ENCODE measurements at places on chromosomes 5 and 9.
A peak's percentile ranks its signal among the peaks of the same experiment; 100 is the strongest.

DNA sequence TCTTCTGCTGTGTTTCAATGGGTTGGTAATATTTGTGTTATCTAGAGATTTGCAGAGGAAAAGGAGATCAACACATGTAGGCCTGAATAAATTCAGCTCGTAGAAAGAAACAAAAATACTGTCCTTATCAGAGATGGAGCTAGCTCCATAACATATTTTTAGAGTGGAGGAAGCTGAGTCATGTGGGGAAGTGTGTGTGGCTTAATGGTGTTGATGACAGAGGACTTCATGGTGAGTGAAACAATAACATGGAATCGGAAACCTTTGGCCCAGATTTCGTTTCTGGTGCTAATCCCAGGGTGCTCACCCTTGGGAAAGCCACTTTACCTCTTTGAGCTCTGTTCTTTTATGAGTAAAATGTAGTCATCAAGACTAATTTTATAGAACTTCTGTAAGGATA, 825.0 kb downstream of the TLR4 start:
- peak; percentile 21 for DNase-seq

DNA sequence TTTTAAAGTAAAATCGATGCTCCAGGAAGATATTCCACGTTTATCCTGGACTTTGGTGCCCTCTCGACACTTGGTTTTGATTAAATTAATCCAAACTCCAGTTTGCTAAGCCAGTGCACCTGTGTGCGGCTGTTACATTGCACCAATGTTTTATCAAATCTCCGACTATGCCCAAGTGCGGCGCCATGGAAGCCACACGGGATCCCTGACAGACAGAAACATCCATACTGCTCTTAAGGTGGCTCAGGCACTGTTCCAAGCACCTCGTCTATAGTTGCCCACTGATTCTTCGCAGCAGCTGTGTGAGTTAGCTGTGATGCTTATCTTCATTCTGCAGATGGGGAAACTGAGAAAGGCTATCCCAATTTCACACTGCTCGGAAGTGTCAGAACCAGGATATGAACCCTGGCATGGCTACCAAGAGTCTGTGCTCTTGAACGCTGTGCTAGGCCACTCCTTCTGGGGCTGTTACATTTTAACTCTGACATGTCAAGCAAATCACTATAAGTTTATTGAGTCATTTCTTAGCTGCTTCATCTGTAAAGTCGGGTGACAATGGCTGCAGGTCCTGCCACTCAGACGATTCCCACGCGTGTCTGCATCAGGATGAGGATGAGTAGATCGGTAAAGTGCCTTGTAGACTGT, 113.0 kb downstream of the ADAMTS2 start:
- DNase-seq = no peak

DNA sequence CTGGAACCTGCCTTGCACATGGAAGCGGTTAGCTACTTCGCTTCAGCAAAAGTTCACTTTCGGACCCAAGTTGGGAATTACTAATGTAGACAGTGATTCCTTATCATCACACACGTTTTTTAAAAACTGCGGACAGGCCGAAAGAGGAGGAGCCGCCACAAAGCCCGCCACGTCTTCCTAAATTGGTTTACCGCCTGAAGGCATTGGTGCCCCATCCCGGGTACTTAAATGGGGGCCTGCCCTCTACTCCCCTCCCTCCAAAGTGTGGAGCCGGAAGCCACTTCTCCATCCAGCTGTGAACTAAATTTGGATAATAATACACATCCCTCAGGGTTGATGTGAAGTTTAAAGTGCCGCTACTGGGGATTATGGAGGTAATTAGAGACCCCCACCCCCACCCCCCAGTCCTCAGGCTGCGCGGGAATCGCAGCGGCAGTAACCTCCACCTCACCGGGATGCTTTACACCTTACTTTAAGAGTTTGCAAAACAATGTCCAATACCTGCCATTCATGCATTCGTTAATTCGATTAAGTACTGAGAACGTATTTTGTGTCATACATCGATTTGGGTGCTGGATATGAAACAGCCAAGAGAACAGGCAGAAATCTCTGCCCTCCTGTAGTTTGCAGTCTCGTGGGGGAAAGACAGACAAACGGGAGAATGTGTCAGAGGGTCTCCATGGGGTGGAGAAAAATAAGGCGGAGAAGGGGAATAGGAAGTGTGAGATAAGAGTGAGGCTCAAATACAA, 937 bp upstream of the MACROH2A1 start:
- DNase-seq = no peak

- no peak for DNase-seq
Measured at GRCh38 chr9:124724415-124725067, 46.6 kb downstream of the NR6A1 start.

DNA sequence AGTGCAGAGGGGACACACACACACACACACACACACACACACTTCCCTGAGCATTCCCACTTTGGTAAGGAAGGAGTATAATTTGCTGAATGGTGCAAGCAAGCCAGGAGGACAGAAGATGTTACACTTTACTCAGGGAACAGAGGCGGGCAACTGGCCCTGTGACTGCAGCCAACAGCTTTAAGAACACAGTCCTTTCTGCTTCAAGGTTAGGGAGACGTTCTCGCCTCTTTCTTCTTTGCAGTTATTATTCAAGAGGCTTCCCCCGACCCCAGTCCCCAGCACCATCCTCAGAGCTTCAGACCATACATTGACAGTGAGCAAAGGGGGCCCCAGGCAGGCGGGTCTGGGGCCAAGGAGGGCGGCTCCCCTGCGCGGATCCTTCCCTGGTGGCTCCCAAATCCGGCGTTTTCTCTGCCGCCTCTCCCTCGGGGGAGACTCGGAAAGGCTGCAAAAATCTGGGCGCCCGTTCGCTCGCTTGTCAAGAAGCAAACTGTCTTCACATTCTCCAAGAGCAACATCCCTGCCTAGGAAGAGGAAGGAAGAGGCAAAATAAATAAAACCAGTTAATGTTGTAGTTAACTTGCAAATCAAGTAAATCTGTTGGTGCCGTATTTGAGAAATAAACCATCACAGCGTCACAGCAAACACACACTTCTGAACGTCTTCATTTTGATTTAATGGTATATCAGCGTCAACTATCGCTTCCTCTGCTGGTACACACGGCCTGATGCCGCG, 3.8 kb upstream of the LHX2 start:
- no peak for DNase-seq

DNA sequence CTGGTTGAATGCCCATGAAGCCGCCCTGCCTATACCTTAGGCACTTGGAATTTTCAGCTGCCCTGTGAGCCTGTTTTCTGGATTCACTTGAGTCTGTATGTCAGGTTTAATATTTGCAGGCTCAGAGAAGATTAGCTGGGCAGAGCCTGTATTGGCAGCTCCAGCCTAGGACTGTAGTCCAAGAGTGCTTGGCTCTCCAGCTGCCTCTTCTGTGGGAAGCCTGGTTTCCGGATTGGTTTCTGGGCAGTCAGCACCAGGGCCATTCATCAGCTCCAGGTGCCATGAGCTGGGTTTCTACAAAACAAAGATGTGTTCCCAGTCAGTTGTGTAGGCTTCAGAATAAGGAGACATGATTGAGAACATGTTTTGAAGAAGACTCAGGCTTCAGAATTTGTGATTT, 90.1 kb downstream of the ARHGAP26 start:
- no peak for DNase-seq

Data from fibroblast of pulmonary artery (primary cell).